ENCODE measurements at places on chromosomes 1 and 21. TPM values are rescaled to one million over a fixed set of nuclear protein-coding genes. Genes with fewer than 3 reads are reported as not detected.

PKNOX1 gene
- 5.5 TPM for total RNA-seq

CHRNB2 gene
- not detected for total RNA-seq

CFHR1 gene
- total RNA-seq: not detected

IFNAR1 gene
- total RNA-seq: 20.8 TPM

LMX1A gene
- total RNA-seq: not detected

LCE1B gene
- total RNA-seq: not detected

VHLL gene
- total RNA-seq: not detected

MR1 gene
- total RNA-seq: 1.3 TPM

TRABD2B gene
- not detected for total RNA-seq
